Stimulated activated CD8-positive, alpha-beta memory T cell treated with anti-CD3 and anti-CD28 coated beads, Interleukin-4, amount 100 ng/mL, for 1 hour (primary cell): ENCODE measurements at places on chromosomes 5 and 9.

DNA sequence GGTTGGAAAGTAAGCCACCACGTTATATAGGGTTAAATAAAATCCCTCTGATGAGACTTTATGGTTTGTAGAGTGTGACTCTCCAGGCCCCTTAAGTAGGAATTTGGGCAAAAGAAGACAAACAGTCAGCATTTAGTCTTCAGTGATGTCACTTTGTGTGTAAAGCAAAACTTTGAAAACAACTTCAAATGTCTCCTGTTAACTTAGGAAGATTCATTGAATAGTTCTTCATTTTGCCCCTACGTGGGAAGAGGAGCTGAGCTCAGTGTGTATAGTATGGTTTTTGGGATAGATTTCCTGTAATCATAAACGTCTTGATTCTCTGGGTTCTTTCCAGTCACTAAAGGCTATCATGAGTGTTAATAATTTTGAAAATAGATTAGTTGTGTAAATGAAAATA lies 101.3 kb downstream of the GADD45G start:
- DNase-seq: no peak

GRCh38 chr5:65624571-65625555 lies at the start of the genes SHLD3 and TRAPPC13:
SHLD3 (plus strand) TSS chr5:65625027; CDS start chr5:65629588, 4,561 bp downstream.
TRAPPC13 (plus strand) TSS chr5:65625027; CDS start chr5:65625061, 34 bp downstream.
- DNase-seq: peak; percentile 67

DNA sequence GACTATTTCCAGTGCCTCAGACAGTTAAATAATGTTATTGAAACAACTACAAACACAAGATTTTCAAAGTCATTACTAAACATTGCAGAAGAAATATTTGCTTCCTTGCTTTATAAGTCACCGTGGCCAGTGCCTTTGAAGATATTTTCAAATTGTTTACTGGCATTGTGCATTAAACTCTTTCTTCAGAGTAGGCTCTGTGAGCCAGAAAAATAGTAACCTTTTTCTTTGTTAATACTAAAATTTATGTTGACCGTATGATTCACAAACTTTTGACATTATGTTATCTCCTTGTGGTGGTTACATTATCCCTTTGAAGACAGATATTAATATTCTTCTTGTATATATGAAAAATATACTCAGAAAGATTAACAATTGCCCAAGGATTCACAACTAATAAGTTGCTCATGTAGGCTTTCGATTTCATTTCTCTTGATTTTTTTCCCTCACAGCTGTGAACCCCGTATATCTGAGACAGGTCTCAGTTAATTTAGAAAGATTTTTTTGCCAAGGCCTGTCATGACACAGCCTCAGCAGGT lies 140.1 kb downstream of the NR3C1 start:
- no peak for DNase-seq

- no peak for DNase-seq
Observed at GRCh38 chr5:177234841-177235240, 68.7 kb downstream of the RAB24 start.
